ENCODE measurements at places on chromosomes 13 and 19.

DNA sequence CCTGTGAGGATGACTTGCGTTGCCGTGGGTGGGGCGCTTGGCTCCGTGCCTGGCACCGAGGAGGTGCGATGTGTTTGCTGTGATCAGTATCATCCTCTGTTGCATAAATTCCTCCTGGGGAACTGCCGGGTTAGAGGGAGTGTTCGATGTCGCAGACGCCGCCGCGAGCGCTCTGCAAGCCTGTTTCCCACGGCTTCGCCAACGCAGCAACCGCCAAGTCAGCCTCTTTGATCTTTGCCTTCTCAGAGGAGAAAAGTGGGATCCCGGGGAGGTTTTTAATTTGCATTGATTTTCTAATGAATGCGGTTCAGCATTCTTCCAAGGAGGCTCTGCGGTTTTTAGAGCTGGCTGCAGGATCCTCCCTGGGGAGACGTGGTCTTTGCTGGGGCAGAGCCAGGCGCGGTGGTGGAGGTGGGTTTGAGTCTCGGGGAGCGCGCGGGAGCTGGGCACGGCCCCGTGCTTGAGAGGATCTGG lies 7.6 kb downstream of the GPR32 start:
- no peak for DNase-seq

GRCh38 chr19:46192992-46193650 lies 36.4 kb upstream of the IGFL1 start:
- peak; percentile 39 for DNase-seq

- DNase-seq: no peak
Observed at GRCh38 chr19:35005256-35005977, 5.3 kb downstream of the GRAMD1A start.

DNA sequence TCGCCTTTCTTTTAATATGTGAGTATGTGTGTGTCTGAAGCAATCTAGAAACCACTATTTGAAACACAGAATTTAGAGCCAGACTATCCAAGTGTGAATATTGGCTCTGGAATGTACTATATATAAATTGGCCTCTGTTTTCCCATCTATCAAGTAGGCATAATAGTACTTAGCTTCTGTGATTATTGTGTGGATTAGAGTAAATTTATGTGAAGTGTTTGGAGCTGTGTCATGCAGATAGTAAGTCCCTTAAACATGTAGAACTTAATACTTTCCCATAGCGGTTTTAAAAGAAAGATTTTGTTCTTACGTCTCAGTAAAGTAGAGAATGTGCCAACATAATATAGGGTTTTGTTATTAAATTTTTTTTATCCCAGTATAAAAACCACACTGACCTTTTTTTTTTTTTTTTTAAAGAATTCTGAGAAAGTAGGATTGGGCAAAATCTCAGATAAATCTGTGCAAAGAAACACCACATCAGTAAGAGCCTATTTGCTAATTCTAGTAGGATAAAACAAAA lies 432.3 kb downstream of the RFC3 start:
- no peak for DNase-seq

GRCh38 chr13:37379841-37380240 lies 218.7 kb downstream of the POSTN start:
- no peak for DNase-seq

- no peak for DNase-seq
Observed at GRCh38 chr13:39451301-39451700, 151.7 kb downstream of the LHFPL6 start.

- no peak for DNase-seq
Observed at GRCh38 chr19:58353717-58354477, 605 bp upstream of the A1BG start.

DNA sequence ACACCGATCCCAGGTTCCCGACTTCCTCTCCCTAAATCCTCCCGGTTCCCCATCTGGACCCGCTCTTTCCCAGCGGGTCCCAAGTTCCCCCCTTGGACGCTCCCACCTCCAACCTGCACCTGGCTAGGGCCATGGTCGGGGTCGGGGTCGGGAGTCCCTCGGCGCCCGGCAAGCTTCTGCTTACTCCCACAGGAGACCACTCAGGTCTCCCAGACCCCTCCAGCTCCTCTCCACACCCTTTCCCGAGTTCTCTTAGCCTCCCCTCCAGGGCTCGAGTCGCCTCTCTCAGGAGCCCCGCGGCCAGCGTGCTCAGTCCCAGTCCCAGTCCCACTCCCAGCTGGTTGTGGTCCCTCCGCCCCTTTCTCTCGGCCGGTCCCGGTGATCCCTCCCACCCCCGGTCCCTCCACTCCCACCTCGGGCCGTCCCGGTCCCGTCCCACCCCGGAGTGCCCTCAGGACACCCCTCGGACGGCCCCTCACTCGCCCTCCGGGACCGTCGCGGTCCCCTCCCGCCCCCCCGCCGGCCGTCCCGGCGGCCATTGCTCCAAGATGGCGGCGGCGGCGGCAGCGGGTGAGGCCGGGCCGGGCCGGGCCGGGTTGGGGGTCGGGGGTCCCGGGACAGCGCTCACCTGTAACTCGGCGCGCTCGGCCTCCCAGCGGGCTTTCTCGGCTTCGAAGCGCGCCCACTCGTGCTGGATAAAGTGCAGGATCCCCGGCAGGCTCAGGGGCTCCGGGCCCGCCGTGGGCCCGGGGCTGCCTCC lies at the start of gene FKRP:
TSS of gene FKRP (plus strand) at position 537 of the 760 bp plus-strand sequence. CDS start 9,394 bp downstream, outside the sequence.
- DNase-seq: no peak

DNA sequence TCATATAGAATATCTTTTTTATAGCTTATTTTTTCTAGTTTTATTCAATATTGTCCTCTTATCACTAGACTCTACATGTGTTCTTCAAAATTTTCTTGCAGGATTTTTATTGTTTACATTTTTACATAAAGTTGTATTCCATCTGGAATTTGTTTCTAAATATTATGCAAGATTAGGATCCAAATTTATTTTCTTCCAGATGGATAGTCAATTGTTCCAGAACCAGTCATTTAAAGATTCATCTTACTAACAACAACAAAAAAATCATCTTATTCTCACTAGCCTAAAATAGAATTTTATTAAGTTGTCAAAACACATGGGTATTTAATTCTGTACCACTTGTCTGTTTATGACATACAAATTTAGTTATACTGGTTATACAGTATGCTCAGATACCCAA lies 390.4 kb upstream of the GPC6 start:
- DNase-seq: no peak

DNA sequence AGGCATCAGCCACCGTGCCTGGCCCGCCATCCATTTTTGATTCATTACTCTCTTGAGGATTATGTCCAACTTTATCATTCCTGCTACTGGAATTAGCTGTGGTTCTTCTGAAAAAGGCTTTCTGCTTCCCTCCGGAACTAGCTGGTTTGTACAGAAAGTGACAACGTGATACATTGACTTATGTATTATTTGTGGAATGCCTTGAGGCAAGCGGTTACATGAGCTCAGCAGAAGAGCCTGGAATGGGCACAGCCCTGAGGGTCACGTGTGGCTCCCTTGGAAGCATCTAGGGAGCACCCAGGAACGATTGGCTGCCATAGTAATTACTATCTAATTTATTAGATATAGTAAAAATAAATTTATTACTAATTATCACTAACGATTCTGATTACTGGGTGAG lies 14.4 kb upstream of the RETN start:
- DNase-seq: no peak

DNA sequence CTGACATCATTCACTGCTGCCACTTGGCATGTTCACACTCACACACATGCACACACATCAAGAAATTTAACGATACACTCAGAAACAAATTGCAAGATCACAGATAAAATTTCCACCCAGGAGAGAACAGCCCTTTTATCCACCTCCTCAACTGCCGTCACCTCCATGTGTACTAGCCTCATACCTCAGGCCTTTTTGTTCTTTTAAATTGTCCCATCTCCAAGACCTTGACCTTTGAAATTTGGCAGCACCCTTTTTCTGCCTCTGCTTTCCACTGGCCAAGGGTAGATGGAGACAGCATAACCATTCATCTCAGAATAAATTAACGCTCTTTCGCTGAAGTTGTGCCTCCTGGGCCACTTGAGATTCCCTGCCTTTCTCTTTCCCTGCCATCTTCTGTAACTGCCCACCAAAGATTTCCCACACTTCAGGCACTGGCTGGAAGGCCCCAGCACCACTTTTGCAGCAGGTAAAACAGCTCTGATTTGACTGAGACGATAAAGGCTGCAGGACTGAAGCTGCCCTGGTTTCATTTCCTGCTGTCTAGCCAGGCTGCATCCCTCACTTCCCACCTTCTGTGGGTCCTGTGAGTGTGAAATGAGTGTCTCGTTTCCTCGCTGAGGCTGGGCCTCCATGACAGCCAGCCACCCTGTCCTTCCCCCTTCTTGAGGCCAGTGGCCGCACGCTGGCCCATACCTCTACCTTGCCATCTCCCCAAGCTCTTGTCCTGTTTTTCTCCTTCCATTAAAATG lies 39.3 kb downstream of the MBNL2 start:
- no peak for DNase-seq

GRCh38 chr19:46000491-46001246 lies 5.4 kb downstream of the CCDC61 start:
- no peak for DNase-seq

DNA sequence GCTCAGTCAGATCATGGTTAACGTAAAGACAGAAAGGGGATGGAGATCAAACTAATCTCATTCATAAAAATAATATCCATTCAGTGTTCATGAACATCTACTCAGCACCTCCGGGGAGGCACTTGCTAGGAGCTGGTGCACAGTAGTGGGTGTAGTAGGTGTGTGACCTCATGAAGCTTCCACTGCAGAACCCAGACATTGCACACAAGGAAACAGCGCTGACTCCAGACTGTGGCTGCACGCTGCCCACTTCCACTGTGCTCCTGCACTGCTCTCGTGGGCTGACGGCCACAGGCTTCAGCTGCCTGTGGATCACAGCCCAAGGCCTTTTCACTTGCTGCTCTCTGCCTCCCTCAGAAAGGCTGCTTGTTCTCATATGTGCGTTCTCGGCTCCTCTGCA lies 214.4 kb upstream of the ZNF507 start:
- DNase-seq: no peak

DNA sequence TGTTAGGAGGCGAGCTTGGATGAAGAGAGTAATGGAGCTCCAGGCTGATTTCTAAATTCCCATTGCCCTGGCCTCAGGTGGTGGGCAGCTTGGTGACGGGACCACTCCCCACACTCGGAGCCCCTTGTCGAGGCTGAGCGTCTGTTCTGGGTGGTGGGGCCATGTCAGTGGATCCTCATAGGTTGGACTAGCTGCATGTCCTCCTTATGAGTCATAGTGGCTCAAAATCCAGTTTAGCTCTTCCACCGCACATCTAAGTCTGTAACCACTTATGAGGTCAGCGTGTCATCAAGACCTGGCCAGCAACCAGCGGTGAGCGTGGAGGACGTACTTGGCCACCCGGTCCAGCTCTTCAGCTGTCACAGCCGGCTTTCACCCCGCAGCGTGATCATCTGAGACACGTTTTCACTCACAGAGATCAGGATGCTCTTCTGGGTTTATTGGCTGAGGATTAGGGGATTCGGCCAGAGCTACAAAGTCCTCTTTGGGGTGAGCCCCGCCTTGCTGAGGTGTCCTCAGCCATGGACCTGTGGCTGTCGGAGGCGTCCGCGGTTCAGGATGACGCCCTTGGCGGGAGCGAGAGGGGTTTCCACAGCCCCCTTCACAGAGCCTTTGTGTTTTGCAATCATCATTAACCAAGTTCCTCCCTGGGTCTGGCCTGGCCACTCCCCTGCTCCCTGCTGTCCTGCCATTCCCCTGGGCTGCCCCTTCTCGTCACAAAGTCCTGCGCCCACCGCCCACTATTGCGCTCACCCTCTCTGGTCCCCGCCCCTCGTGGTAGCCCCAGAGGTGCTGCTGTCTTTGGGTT lies 41.9 kb downstream of the ADPRHL1 start:
- DNase-seq: no peak

DNA sequence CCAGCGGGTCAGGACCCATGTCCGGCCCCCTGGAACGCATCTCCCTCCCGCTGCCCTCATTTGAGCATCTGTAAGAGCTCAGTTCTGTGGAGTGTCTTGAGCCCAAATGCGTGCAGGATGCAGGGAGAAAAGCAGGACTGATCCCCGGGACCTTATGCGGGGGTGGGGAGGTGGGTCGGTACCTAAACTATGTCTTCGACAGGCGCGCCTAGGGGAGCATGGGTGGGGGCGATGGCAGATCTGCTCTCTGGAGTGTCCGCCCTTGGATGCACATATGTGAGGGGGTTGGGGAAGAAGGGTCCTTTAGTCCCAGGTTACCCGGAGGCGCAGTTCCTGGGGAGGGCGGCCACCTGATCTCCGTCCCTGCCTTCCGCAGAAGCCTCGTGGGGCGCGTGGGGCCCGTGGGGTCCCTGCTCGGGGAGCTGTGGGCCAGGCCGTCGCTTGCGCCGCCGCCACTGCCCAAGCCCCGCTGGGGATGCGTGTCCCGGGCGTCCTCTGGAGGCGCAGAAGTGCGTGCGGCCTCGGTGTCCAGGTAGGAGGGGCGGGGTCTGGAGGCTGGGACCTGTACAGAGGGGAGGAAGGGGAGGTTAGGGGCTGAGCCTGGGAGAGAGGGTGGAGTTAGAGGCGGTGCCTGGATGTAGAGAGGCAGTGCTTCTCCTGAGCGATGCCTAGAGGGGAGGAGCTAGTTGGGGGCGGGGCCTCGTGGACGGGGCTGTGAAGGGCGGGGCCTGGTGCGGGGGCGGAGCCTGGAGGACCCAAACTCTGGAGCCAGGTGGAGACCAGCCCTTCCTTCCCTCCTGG lies 2.9 kb downstream of the CILP2 start:
- no peak for DNase-seq

DNA sequence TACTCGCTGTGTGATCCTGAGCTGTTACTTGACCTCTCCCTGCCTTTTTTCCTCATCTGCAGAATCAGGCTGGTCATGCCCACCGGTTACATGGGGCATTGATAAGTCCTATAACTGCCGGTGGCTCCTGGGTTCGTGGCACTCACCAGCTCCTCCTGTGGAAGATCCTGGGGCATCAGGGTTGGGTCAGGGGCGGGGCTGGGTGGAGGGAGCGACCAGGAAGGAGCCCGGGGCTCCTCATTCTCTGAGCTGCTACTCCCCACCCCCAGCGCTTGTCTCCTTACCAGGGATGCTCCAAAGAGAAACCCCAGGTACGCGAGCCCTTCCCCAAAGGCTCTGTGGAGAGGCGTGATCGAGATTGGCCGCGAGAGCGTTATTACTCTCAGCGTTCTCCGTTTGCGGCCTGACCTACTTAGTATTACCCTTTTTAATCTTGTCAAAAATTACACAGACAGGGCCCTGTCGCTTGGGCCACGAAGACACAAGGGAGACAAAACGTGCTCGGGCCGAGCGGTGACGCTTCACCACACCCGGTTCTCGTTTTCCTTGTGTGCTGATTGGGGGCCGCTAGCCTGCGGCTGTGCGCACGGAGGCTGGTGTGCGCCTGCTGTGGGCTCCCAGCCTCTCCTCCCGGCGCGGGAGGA lies 10.7 kb downstream of the HDGFL2 start:
- no peak for DNase-seq

GRCh38 chr19:1164684-1165531 lies 9.2 kb downstream of the SBNO2 start:
- no peak for DNase-seq

GRCh38 chr13:113748101-113748861 lies 10.7 kb upstream of the TMEM255B start:
- DNase-seq: no peak

GRCh38 chr19:6662702-6663101 lies 7.3 kb downstream of the TNFSF14 start:
- DNase-seq: peak; percentile 16

- no peak for DNase-seq
Observed at GRCh38 chr19:1264801-1265614, 4.1 kb upstream of the CIRBP start.
